ENCODE measurements at places on chromosomes 2 and 18.
A peak's percentile ranks its signal among the peaks of the same experiment; 100 is the strongest.

- no peak for DNase-seq
Measured at GRCh38 chr2:83661711-83662110, 797.4 kb downstream of the SUCLG1 start.

DNA sequence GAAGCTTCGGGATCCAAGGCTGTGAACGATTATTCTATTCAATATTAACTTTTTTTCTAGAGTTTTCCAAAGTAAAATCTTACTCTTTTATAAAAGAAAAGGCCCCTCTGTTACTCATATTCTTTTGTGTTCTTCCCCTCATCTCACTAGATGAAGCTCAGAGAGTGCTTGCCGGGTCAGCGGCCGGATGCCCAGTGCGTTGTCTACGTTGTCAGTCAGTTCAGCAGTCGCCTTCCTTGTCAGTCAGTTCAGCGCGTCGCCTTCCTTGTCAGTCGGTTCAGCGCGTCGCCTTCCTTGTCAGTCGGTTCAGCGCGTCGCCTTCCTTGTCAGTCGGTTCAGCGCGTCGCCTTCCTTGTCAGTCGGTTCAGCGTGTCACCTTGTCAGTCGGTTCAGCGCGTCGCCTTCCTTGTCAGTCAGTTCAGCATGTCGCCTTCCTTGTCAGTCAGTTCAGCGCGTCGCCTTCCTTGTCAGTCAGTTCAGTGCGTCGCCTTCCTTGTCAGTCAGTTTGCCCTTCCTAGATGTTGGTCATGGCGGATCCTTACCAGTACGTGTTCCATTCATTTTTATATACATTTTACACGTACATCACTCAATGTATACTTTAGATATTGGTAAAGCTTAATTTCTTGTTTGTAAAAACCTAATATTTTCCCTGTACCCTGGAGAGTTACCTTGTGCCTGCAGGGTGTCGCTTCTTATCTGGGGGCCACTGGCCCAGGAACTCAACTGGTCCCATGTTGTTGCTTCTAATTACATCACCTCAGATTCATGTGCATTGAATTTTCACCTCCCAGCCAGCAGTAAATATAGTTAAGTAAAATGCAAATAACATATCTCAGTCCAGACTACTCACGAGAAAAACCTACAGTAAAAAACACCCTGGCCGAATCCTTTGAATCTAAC is 206.9 kb downstream of the ASB1 start:
- no peak for DNase-seq

- DNase-seq: no peak
Measured at GRCh38 chr2:3489764-3490115, 29.6 kb downstream of the ADI1 start.

- no peak for DNase-seq
Measured at GRCh38 chr2:235287375-235287733, 206.5 kb upstream of the AGAP1 start.

- no peak for DNase-seq
Measured at GRCh38 chr18:47797126-47797525, 133.3 kb downstream of the SMAD2 start.

GRCh38 chr2:193482557-193482956 is 1287.8 kb upstream of the TMEFF2 start:
- no peak for DNase-seq

DNA sequence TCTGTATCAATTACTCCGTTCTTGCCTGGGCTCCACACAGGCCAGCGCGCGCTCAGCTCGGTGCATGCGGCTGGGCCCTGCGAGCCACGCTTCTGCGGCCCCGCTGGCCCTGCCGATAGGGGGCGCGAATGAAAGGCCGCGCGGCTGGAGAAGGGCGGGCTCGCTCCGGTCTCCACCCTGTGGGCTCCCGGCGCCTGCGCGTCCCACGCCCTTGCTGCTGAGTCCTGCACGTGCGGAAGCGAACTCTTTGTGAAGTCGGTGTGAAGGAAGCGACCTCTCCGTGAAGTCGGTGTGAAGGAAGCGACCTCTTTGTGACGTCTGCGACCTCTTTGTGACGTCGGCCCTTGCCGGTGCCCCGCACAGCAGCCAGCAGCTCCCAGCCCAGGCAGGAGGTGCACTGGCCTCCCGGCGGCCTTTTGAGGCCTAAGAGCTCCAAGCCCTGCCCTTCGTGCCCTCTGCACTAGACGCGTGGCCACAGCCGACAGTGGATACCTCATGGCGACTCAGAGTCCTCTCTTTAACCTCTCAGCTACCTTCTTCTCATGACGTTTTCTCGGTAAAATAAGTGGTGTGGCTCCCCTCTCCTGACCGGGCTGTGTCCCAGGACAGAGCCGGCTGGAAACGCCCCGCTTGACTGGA is 391.9 kb upstream of the RAB6C start:
- no peak for DNase-seq

GRCh38 chr2:1683297-1683696 is 61.0 kb downstream of the PXDN start:
- no peak for DNase-seq

DNA sequence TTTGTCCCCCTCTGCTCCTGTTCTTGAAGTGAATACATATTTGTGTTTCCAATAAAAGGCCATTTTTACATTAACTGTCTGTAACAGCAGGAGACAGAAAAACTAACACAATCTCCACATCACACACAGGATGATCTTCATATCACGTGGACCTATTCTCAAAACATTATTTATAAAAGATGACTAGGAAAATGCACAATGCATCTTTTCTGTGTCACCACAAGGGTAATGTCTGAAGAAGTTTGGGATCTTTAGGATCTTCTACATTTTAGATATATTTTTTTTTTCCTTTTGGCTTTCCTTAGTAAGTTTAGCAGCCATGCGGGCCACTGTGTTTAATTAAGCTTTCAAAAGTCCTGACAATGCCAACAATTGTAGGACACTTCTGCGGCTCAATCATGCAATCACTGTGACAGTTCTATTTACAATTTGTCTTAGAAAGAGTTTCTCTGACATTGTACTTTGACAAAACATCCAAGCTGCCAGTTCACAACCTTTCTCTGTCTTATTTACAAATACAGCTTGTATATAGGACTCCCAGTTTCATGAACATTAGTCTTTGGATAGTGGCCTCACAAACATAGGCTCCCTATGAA is 12.3 kb downstream of the BCL11A start:
- no peak for DNase-seq

GRCh38 chr2:166134252-166135151 is 6.7 kb upstream of the SCN1A start:
- DNase-seq: no peak

DNA sequence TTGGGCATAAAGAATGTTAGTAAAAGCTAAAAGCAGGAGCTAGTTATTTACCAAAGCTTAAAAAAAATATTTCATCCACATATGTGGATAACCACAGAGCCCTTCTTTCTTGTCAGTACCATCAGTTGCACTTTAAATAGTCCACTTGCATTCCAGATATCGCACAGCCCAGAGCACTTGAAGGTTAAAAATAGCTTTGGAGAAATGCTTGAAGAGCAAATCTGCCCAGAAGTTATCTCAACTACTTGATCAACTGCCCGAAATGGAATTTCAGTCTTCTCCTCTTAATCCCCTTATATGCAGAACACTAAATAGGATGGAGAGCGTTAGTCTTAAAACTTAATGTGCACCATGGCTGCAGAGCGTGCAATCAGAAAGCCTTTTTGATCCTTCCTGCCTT is 148.3 kb downstream of the PLEKHA3 start:
- no peak for DNase-seq

DNA sequence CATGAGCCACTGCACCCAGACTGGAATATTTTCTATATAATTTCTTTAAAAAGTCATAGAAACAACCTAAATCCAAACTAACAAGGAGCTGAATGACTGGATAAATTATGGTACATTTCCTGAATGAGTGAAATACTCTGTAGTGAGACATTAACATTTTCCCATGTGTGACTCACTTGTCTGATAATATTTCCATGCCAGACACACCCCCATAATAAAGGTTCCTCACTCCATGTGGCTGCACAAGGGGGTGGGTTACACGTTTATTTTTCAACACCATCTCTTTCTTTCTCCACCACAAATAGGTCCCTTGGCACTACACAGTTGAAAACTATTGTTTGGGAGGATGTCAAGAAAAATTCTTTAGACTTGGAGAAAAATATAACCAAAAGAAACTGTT is 266.3 kb upstream of the LYPD1 start:
- DNase-seq: no peak

DNA sequence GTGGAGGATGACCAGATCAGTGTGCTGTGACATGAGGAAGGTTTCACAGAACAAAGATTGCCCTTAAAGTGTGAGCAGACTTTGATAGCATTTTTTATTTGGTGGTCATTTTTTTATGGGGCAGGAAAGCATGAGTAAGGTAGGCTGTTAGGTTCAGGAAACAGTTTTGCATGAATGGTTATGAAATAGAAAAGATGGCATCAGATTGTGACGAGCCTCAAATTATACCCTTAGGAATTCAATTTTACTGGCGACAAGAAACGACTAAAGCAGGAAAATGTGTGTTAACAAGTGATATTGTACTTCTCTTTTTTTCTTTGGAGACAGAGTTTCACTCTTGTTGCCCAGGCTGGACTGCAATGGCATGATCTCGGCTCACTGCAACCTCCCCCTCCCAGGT is 44.7 kb downstream of the PIK3C3 start:
- DNase-seq: no peak

DNA sequence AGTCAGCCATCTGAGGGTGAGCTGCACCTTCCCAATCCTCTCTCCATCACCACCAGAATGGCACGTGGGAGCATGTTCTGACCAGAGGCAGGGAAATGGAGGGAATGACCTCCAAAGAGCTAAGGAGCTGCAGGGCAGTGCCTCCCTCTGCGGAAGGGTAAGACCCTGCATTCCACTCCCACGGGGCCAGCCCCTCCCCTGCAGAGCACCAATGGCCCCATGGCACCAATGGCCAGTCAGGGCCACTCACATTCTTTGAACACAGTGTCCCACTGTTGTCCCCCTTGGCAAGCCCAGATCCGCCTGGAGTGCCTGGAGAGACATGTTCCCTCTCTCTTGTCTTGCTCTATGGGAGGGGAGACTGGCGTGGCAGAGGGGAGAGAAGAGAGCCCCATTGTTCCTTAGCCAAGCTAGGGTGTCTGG is 164.4 kb downstream of the TNS1 start:
- DNase-seq: no peak

GRCh38 chr18:11995445-11996189 is 14.3 kb downstream of the IMPA2 start:
- peak; percentile 37 for DNase-seq

DNA sequence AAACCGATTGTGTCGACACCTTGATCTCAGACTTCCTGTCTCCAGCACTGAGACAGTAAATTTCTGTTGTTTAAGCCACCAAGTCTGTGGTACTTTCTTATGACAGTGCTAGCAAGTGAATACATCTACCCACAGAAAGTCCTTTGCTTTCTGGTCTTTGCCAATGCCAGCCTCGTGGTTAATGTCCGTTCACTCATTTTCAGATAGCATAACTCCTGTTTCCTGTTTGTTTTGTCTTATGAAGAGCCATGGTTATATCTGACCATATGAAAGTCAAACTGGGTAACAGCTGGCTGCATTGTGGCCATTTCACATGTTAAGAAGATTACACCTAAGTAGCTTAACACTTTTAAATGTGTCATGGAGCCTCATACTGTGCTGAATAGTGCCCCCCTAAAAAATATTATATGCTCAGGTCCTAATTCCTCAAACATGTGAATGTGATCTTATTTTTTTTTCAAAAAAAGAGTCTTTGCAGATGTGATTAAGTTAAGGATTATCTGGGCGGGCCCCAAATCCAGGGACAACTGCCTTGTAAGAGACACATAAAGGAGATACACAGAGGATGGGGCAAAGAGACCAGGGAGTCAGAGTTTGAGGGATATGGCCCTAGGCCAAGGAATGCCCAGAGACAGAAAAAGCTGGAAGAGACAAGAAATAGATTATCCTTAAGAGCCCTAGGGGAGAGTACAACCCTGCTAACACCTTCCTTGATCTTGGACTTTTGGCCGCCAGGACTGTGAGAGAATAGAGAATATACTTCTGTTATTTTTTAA is 118.0 kb downstream of the KCNE4 start:
- no peak for DNase-seq

GRCh38 chr2:144215701-144216675 is 303.9 kb downstream of the ZEB2 start:
- no peak for DNase-seq

DNA sequence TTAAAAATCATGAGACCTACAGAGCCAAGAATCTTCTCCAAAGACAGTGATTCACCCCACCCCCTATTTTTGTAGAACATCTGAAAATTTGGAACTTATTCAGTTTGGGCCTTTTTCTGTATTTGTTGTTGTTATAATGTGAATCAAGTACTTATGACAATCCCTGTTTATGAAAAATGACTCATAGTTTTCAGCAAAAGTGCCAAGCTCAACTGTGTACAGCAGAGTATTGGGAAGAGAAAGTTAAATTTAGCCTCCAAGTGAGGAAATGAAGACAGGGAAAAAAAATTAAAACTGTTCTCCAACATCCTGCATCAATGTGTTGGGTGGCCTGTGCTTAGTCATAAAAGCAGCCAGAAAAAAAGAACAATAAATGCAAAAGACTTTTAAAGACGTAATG is 46.2 kb downstream of the LRATD1 start:
- DNase-seq: no peak

DNA sequence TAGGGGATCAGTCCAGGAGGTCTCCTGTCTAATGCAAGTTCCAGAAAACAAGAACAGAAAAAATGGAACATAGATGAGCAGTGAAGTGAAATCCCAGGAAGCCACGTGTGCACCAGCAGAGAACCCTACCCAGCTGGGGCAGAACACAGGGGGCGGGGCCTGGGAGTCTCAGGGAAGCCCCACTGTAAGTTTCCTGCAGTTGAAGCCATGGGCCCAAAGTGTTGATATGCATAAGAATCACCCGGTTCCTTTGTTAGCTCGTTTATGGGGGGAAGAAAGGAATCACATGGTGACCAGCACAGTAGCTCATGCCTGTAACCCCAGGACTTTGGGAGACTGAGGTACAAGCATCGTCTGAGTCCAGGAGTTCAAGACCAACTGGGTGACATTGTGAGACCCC is 131.3 kb downstream of the INO80D start:
- DNase-seq: no peak

DNA sequence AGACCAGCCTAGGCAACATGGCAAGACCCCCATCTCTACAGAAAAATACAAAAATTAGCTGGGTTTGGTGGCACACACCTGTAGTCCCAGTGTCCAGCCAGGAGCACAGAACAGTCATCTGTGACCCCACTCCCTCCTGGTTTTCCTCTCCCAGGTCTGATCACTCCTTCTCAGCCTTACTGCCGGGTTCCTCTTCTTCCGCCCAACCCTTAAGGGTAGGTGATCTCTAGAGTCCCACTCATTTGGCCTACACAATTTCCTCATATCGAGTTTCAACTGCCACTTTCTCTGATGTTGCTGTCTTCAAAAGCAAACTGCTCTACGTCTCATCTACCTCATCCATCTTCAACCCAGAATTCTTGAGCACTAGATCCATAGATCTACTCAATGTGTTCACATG is 13.4 kb upstream of the MAT2A start:
- no peak for DNase-seq

Data from stimulated activated CD4-positive, alpha-beta T cell treated with anti-CD3 and anti-CD28 coated beads, Interleukin-1b, Interleukin-23, amount 100 ng/mL, for 4 hours (primary cell).